Mammary epithelial cell (primary cell): ENCODE measurements at places on chromosomes 7 and 10.

DNA sequence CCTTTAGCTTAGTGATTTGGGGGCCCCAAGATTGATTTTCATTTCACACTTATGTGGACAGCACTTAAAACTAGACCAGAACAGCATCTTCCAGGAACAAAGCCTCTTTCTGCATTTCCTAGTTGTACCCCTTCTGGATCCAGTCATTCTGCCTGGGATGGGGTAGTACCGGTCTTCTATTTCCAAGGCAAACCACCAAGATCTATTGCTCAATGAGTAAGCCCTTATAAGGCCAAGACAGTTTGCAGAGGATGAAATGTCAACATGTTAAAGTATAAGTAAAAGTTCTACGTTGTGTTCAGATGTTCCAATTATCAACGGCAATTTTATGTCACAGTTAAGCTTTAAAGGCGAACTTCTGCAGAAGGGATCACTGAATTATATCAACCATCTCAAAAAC, 106.9 kb upstream of the ZNF746 start:
- no peak for DNase-seq

DNA sequence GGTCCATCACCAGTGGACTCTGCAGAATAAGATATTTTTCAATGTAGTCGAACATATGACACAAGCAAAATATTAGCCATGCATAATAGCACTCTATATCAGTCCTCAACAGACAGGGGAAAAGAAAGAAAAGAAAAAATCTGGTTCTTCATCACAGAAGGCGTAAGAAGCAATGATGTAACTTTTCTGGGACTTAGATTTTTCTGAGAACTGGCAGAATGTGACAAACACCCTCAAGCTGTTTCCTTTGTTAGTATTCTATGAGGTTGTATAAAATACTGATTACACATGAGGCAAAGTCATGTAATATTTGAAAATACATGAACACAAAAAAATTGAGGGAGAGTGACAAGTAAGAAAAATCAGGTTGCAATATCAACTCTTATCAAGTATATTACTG, 84.9 kb downstream of the CNOT4 start:
- DNase-seq: no peak

- no peak for DNase-seq
Measured at GRCh38 chr10:89189211-89189734, 17.8 kb downstream of the CH25H start.

GRCh38 chr7:55171157-55171556, 152.3 kb downstream of the EGFR start:
- DNase-seq: no peak

DNA sequence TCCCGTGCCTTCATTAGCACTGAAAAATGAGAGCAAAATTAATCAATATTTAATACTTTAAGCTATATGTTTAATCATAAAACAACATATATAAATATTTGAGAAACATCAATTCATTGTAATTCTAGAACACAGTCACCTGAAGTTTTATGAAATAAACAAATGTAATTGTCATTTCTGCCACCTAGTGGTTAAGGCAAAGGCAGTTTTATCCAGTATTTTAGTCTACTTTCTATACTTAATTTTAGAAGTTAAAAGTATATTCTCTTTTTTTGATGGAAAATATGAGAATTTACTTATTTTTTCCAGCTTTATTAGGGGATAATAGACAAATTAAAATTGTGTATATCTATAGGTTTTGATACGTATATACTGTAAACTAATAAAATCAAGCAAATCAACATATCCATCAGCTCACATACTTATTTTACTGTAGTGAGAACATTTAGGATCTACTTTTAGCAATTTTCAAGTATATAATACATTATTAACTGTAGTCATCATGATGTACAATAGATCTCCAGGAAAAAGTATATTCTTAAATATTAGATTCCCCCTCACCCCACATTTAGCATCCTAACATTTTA, 16.9 kb downstream of the PCGF6 start:
- DNase-seq: no peak

DNA sequence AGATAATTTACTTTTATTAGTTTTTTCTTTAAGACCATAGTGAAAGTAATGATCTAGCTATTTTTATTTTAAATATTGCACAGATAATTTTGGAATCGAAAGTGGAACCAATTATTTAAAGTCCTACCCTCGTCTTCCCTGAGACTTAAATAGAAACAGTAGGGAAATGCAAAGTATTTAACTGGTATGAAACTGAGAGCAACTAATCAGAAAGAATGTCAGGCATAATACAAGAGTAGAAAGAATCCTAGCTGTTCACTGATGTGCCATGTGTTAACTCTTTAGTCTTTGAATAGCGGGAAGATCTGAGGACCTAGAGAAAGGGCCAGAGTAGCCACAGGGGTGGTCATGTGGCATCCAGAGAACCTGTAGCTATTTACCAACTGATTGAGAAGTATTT, 630.0 kb downstream of the NRG3 start:
- DNase-seq: no peak
